ENCODE measurements at places on chromosomes 16 and 17.
A peak's percentile ranks its signal among the peaks of the same experiment; 100 is the strongest.

GRCh38 chr16:56977823-56978430, 11.4 kb upstream of the NLRC5 start:
- no peak for DNase-seq

- DNase-seq: no peak
These were observed 442.8 kb downstream of the HS3ST4 start for GRCh38 chr16:26134588-26134987.

DNA sequence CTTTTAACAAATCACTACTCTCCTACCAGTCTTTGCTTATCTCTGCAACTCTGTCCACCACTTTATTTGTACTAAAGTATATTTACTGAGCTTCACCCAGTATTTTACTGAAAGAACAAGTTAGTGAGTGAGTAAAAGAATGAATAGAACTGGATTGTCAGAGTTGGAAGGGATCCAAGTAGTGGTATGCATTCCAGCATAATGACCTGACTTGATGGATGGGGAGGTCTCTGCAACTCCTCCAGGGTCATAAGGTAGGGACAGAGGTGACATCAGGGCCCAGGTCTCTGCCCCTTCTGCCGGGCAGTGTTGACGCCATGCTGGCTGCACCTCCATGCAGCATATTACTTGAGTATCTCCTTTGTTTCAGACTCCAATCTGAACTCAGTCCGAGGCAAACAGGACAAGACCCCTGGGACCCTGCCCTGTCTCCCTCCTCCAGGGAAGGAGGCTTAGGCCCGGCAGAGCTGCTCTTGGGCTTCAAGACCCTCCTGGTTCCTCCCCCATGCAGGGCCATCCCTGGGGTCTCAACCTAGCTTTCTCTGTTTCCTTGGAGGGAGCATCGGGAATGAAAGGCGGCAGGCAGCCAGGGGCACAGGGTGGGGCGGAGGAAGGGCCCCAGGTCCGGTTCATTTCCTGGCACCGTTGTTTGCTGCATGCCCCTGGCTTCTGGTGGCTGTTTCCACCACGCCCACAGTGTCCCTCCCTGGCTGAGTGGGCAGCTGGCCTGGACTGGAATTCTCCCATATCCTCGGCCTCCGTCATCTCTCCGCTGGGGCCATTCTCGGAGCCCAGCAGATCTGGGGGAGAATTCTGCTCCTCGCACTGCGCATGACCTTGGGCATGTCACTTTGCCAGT, 12.4 kb upstream of the ITGA3 start:
- DNase-seq: no peak

DNA sequence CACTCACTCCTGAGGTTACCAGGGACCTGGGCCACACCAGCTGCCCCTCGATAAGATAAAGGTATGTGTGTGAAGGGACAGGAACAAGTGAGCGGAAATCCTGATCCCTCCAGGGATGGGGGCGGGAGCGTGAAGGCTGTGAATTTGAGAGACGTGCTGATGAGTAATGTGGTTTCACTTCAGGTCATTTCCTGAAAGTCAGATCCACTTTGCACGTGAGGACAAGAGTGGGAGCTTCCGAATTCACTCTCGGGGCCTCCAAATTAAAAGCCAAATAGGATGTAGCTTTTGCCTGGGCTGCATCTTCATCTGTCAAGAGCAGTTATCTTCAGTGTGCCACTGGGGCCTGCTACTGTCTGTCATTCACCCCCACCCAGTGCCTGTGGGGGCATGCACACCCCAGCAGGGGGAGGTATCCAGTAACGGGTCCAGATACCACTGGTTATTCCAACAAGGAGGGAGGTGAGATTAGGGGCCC, 87.4 kb upstream of the LHX1 start:
- DNase-seq: no peak

DNA sequence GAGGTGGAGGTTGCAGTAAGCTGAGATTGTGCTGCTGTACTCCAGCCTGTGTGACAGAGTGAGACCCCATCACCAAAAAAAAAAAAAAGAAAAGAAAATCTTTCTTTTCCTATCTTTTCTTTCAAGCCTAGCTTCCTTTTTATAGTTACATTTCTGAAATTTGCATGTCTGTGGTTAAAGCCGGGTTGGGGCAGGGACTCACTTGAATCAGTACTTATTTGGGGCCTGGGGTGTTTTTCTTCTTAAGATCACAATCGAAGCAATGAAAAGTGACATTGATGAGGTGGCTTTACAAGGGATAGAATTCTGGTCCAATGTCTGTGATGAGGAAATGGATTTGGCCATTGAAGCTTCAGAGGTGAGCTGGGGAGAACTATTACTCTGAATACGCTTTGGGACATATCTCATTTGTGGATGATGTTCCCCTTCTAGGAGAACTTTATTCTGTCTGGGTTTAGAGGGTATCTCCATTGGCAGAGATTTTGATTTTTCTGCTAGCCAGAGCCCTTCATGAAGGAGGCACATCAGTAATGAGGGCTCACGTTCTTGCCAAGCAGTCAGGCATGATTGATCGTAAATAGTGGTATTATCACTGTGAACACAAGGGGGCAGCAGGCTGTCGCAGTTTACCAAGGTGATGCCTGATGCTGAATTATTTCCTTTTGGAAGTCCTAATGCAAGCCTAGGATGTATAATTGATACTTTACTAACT, 14.3 kb downstream of the KPNB1 start:
- peak; percentile 9 for DNase-seq

DNA sequence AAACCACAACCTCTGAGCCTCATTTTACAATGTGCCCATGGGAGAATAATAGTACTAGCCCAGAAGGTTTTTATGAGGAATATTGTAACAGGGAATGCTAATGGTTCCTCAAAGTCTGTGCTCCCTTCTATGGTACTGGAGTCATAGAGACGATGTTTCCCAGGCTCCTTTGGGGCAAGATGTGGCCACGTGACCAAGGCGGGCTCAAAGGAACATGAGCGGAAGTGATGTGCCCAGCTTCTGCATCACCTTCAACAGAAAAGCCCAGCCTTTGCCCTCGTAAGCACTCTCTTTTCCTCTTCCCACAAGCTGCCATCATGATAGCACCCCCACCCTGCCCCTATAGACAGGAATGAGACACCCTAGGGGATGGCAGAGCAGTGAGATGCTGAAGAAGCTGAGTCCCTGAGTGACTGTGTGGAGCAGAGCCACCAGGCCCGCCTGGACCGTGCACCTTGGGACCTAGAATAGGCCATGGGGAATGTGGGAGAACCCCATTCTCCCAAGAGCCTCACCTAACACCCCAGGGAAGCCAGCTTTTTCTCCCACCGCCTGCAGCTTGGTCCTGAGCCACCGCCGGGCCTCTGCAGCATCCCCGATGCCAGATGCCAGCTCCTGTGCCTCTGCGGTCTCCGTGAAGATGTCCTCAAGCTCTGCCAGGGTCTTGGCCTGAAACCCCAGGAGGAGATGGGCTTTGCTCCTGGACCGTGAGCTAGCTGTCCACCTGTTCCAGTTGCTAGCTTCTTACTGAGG, 22.2 kb upstream of the PIK3R6 start:
- DNase-seq: no peak

DNA sequence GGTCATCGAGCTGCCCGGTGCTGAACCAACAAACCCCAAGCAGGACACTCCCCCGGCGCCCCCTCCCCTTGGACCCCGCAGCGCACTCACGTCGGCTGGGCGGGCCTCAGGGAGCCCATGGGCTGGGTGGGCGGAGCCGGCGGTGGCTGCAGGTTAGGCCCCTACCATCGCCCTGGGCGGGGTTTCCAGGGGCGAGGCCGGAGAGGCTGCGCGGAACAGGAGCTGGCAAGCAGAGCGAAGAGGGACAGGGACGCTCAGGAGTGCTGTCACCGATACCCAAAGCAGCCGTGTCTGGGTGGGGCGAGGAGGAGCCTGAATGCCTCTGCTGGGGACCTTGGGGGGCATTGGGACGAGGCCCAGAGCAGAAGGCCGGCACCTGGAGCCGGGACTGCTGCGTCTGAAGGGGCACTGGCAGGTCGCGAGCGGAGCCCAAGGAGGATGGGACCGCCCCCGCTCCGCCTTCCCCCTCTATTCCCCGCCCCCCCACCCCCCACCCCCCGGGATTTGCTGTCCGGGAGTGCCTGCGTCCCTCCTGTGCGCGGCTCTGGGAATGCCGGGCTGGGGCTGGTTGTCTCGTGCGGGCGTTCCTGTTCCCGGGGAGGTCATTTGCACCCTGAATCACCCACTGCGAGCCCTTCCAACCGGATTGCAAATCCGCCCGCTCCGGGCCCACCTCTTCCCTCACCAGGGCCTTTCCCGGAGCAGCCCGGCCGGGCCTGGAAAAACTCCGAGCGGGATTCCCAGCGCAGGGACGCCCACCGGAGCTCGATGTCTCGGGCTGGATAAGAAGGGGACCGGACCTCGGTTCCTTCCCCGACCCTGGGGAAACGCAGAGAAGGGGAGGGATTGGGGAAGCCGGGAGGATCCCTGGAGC, 902 bp downstream of the ARHGAP27 start:
- DNase-seq: peak; percentile 68

DNA sequence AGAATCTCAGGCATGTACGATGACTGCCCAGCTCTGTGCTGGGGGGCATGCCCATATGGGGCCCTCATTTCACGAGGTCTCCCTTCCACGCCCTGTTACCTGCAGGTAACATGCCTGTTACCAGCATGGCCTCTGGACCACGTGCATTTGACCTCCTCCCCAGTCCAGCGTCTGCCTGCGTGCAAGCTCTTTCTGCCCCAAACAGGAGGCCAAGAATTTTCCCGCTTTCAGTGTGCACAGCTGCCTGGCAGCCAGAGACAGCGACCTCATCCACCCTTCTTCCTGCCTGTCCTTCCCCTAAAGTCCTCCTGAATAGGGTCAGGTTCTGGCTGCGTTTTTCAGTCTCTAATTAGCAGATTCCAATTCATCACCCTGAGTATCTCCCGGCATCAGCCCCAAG, 306.5 kb upstream of the ZFHX3 start:
- no peak for DNase-seq

GRCh38 chr16:85926370-85926769, 27.4 kb downstream of the IRF8 start:
- no peak for DNase-seq

GRCh38 chr17:73575470-73576221, 68.6 kb downstream of the SDK2 start:
- DNase-seq: no peak

DNA sequence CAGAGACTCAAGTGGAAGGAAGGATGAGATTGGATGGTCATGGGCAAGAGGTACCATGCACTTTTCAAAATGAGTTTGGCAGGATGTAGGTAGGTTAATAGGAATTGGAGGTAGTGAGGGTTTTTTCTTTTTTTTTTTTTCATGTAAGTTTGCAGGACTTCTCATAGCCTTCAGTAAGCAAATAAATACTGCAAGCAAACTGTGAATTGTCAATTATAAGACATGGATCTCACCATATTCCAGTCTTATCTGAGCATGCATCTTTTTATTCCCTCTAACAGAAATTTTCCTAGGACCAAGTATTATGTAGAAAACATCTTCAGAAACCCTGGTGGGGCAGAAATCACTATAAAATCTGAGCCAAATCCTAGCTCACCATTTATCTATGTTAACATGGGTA, 584.6 kb upstream of the CDH5 start:
- no peak for DNase-seq

GRCh38 chr17:11871773-11872172, 125.5 kb downstream of the ZNF18 start:
- no peak for DNase-seq

DNA sequence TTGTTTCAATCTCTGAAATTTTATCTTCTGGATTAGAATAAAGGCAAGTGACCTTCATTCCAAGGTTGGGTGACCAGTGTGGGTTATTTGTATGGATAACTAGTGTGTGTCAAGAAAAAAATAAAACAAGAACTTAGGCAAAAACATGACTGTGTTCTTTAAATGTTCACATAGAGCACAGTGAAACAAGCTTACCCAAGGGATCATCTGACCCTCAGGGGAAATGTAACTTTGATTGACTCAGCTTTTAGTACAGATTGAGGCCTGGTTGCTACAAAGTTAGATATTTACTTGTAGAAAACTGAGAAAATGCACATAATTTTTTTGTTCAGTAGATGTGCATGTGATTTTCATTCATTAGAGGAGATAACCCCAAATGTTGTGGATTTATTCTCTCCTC, 6.7 kb downstream of the CACNG3 start:
- DNase-seq: no peak

GRCh38 chr17:2062571-2063183, 7.8 kb downstream of the HIC1 start:
- DNase-seq: no peak

DNA sequence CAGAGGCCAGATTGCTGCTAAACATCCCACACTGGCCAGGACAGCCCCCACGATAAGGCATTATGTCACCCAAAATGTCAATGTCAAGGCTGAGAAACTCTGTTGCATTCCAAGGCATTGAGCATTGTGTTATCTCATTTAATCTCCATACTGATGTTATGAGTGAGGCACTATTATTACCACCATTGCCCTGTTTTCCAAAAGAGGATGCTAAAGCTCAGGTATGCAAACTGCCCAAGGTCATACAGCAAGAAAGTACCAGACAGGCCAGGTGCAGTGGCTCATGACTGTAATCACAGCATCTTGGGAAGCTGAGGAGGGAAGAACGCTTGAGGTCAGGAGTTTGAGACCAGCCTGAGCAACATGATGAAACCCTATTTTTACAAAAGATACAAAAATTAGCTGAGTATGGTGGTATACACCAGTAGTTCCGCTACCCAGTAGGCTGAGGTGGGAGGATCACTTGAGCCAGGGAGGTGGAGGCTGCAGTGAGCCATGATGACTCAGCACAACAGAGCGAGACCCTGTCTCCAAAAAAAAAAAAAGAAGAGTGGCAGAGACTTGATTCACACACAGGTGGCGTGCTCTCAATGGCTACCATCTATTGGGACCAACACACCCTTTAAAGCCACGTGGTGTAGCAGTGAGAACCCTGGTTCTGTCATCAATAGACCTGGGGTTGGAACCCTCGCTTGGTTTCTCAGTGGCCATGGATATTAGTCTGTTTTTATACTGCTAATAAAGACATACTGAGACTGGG, 58.8 kb upstream of the GRIN2A start:
- DNase-seq: no peak

DNA sequence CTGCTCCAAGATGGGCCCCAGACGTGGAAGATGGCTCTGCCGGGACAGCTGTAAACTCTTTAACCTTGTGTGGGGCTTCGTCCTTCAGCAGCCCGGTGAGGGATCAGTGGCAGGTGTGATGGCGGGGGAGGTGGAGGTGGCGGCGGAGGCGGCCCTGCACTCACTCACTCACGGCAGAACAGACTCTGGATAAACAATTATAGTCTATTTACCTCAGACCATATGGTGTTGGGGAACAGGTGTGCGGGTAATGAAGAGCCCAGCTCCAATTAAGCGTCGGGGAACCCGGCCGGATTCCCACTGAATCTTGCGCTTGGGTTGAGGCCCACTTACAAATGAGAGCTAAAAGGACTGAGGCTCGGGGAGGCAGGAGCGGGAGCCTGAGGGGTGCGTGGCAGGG, 104.3 kb upstream of the SDK2 start:
- DNase-seq: no peak

Measured in NCI-H1048 (cell line).